ENCODE measurements at places on chromosomes 7 and 10.

GRCh38 chr10:51367127-51367526 lies 292.8 kb downstream of the PRKG1 start:
- no peak for DNase-seq

- DNase-seq: no peak
These were observed 38.0 kb upstream of the INSYN2A start for GRCh38 chr10:127234306-127234800.

DNA sequence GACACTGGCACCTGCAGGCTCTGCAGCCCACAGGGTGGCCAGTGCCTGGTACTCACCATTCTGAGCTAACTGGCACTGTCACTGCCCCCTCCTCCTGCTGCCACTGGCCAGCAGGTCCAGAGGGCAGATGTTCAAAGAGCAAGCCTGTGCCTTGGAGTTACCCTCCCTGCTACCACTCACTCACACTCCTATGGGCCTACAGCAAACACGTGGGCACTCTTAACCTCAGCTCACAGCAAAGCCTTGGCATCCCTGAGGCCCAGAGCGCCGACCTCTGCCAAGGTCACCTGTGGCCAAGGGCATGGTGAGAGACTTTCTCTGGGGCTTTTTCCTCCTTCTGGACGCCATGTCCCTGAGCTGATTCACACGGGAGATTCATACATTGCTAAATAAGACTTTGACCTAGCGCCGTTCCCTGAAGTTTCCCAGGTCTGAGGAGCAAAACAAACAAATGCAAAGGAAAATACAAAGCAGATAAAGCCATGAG lies 270.0 kb upstream of the PPP2R2D start:
- DNase-seq: no peak

DNA sequence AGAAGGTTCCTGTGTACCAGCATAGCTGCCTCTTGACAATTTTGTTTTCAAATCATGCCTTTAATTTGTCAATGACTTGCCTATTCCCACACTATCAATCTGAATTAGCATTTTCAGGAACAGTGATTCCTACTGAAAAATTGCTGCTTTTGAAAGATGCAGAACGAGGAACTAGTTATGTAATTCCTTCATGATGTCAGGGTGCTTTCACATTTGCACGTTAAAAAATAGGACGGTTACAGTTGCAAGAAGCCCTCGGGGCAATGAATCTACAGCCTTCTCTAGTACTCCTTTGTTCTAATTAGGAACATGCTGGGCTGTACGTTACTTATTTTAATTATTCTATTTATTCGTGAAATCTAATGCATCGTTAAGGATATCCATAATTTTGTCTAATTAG lies 253.9 kb downstream of the OTUD1 start:
- DNase-seq: no peak

- no peak for DNase-seq
These were observed 140.2 kb downstream of the PRKG1 start for GRCh38 chr10:51214207-51215196.

GRCh38 chr10:70575486-70575873 lies 27.1 kb downstream of the PRF1 start:
- no peak for DNase-seq

DNA sequence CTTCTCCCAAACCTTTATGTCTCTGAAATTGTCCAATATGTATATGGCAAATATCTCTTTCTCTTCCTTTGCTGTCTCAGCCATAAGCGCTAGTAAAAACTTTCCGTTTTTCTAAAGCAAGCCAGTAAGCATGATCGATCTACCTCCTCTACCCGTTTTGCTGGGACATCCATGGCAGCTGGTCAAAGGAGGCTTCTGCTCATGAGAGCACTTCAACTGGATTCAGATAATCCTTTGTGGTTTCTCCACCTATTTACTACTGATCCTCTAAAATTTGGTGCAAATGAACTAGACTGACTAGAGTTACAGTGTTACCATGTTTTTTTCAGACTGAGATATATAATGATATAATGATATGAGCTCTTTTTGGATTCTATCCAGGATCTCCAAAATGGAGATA lies 42.7 kb downstream of the GBF1 start:
- DNase-seq: no peak

DNA sequence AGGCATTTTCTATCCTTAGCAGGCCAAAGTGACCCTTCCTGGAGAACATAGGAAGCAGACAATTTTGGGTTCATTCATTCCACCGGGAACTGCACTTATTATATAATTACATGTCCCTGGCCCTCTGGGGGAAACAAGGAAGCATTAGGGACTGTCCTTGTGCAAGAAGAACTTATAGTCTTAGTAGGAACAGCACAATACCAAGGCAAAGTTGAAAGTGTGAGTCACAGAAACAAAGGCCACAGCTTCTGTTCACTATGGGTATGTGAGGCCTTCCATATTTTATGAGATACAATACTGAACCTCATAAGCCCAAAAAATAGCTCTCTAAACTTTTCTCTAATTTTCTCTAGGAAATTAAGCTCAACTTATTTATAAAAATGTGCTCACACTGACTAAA lies 18.4 kb upstream of the AKR1B10 start:
- no peak for DNase-seq

DNA sequence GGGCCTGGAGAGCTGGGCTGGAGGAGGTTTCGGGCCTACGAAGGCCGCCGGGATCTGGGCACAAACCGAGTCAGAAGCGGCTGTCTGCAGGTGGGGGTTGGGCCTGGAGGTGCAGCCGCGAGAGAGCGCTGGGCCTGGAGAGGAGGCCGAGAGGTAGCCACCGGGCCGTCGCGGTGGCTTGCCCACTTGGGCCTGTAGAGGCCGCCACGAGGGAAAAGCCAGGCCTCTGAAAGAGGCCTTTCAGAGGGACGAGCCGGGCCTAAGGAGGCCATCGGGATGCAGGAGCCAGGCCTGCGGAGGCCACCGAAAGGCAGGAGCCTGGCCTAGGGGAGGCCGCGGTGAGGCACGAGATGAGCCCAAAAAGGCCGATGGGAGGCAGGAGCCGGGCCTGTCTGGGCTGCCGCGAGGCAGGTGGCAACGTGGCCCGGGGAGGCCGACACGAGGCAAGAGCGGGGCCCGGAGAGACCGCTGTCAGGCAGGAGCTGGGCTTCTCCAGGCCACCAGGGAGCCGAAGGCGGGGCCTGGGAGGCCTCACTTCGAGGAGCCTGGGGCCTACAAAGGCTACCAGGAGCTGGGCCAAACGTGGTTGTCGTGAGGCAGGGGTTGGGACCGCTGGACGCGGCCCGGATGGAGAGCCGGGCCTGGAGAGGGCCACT lies 25.6 kb downstream of the MDH2 start:
- no peak for DNase-seq

- no peak for DNase-seq
These were observed 117.5 kb upstream of the UNC5B start for GRCh38 chr10:71094712-71095390.

GRCh38 chr10:28713626-28714352 lies 36.5 kb downstream of the BAMBI start:
- no peak for DNase-seq

- no peak for DNase-seq
These were observed 89.4 kb downstream of the DGKI start for GRCh38 chr7:137757146-137757925.

GRCh38 chr7:80643336-80643915 lies 5.0 kb downstream of the CD36 start:
- no peak for DNase-seq

- DNase-seq: no peak
These were observed 303.7 kb downstream of the EXOC4 start for GRCh38 chr7:133556553-133556952.

GRCh38 chr10:121648059-121648458 lies 49.8 kb upstream of the FGFR2 start:
- no peak for DNase-seq

DNA sequence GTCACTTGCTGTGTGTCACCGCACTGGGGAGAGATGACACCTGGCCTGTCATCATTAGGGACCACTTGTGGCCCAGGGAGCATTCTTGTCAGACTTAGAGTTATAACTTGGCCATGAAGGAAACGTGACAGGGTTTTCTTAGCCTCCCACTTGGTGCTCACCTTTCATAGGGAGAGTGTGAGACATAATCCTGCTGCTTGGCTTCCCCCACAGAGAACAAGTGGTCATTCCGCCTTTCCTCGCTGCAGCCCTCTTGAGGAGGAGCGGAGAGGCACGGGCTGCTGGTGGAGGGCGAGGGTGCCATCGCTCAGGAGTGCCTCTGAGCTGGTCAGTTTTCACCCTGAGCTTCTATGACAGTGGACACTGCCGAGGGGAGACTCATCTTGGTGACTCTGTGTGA lies 125.0 kb upstream of the GJD4 start:
- no peak for DNase-seq

DNA sequence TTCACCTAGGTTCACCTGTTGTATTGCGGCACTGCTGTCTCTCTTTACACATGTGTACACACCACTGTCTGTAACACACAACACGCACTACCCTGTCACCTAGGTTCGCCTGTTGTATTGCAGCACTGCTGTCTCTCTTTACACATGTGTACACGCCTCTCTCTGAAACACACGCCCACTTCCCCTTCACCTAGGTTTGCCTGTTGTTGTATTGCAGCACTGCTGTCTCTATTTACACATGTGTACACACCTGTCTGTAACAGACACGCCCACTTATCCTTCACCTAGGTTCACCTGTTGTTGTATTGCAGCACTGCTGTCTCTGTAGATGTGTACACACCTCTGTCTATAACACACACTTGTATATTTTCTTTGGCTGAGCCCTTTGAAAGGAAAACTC lies 51.5 kb downstream of the WDR37 start:
- no peak for DNase-seq

- no peak for DNase-seq
These were observed 65.1 kb downstream of the MET start for GRCh38 chr7:116736927-116737715.

GRCh38 chr7:953547-954327 lies 743 bp downstream of the ADAP1 start:
- DNase-seq: no peak

- DNase-seq: peak; percentile 33
These were observed 704 bp downstream of the ZNRF2 start for GRCh38 chr7:30285067-30285535.

- DNase-seq: no peak
These were observed 45.1 kb downstream of the BPGM start for GRCh38 chr7:134691546-134692343.
